NCI-H1092 (cell line): ENCODE measurements at places on chromosomes 4 and X.

DNA sequence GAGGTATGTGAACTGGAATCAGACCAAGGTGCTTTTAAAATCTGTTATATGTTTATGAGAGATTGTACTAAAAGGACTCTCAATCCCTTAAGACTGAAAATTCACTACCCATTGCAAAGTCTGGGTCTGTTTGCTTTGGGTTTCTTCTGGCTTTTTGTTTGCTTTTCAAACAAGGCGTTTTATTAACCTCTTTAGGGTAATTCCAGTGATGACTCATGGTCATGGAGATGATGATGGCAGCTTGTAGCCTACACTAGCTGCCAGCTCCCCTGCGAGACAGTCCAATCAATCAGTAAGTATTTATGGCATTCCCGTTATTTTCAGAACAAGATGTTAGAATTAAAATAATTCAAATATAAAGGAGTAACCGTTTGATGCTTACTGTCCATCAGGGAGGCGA lies 643.8 kb upstream of the FTHL17 start:
- no peak for DNase-seq

- no peak for DNase-seq
Observed at GRCh38 chr4:182875453-182876405, 41.5 kb downstream of the DCTD start.

GRCh38 chr4:10164877-10165283 lies 48.3 kb upstream of the WDR1 start:
- DNase-seq = no peak

GRCh38 chrX:41336447-41336846 lies 2.5 kb downstream of the DDX3X start:
- no peak for DNase-seq

- no peak for DNase-seq
Observed at GRCh38 chr4:24999392-25000089, 31.2 kb downstream of the LGI2 start.
